ENCODE measurements at places on chromosomes 1 and 21.

DNA sequence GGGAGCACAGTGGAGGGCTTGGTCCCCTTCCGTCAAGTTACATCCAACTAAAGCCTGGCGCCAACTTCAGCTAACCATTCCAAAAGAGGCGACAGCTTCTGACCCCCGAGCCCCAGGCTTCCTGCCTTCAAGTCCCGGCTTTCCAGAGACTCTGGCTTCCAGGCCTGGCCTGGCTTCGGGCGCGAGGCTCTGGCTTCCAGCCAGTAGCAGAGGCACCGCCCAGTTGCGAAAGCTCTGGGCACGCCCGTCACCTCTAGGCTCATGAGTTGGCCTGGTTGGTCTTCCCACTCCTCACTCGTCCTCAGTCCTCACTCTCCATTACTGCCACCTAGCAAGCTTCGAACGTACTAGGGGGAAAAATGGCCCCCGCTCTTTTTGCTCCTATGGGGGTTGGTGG lies 30.0 kb upstream of the C1orf185 start:
- no peak for DNase-seq

- DNase-seq, result peak; percentile 6
These were observed 29.3 kb upstream of the NLRP3 start for GRCh38 chr1:247386687-247387086.

DNA sequence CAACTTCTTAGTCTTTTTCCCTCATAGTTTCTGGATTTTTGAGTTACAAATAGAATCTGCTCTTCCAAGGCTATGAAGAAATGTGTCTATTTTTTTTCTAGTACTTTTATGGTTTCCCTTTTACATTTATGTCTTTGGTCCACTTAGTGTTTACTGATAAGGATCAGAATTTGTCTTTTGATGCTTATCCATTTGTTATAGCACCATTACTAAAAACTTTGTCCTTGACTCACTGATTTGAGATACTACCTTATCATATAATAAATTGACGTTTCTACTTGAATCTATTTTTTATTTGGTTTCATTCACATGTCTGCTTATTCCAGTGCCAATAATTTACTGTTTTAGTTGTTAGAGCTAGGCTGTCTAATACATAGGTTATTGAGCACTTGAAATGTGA lies 161.1 kb upstream of the DPYD start:
- DNase-seq, result no peak

DNA sequence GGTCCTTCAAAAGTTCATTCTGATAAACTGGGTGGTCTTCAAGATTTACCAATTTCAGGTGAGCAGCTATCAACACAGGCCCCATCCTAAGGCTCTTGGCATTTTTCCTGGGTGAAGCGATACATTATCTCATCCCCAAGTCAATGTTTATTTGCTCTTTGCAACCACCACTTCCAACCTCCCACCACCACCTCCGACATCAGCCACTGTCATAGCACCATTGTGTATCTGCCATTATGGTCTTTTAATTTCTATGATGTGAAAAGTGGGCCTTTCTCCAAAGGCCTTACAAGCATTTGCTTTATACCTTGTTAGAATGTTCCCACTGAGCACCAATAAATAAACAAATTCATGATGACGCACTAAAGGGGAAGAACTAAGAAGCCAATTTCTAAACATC lies 47.2 kb downstream of the TBX15 start:
- no peak for DNase-seq

GRCh38 chr1:111183308-111184069 lies 17.0 kb downstream of the DENND2D start:
- peak; percentile 19 for DNase-seq

DNA sequence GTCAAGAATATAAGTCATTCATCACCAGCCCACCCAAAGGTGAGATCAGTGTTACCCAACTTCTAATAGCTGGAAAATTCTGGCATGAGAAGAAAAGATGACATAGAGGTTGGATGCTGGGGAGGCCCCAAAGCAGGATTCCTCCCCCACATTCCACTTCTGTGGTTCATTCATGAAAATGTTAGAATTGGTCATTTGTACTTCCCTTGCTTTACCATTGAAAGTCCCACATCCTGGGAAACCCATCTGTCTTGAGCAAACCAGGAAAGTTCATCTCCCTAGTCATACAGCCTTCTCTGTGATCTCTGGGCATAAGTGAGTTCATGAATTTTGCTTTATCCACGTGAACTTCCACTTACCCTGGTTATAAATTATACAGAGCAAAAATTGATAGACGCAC lies 66.8 kb downstream of the SERINC2 start:
- DNase-seq, result no peak

All from fibroblast of gingiva (primary cell).